ENCODE measurements at places on chromosomes 2 and 18. TPM values are rescaled to one million over a fixed set of nuclear protein-coding genes. Genes with fewer than 3 reads are reported as not detected.

Gene SLC14A1
- total RNA-seq = 21.8 TPM

Gene LIMS4
- total RNA-seq = 1.1 TPM

Gene QPCT
- total RNA-seq = 8.6 TPM

Gene SNED1
- 36.2 TPM for total RNA-seq

Gene TANC1
- total RNA-seq = 39.5 TPM

Gene ASIC4
- 0.53 TPM for total RNA-seq

Gene REG1A
- not detected for total RNA-seq

Gene NCL
- total RNA-seq = 295 TPM

Gene IL1B
- total RNA-seq = 17.5 TPM

Gene SERPINB7
- not detected for total RNA-seq

Gene MEP1B
- not detected for total RNA-seq

Gene DES
- 64.5 TPM for total RNA-seq

Gene CFC1
- not detected for total RNA-seq

Gene ARHGAP25
- total RNA-seq = 48.5 TPM

Gene TEKT4
- 3.4 TPM for total RNA-seq

Measured in lower lobe of right lung (tissue), 2 donors.